SW 1271 (cell line): ENCODE measurements at places on chromosomes 3 and 15.

DNA sequence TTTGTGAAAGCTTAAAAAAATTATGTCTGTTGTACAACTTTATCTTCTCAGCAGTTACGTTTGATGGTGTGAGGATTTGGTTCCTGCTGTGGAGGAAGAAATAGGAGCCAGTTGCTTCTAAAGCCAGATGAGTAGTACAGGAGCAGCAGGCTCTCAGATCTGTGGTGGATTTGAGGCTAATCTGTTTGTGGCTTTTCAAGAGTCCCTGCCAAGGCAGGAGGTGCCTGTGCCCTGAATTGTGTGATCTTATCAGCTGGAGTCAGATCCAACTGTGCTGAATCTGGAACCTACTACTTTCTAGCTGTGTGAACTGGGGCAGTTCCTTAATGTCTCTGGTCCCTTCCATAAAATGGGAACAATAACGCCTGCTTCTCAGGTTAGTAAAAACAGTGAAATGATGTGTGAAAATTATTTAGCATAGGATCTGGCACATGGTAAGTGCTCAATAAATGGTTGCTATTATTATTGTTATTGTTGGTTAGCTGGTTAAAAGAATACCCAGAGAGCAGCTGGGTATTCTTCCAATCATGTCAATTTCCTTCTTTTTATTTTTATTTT is 7.7 kb downstream of the CLDN11 start:
- no peak for DNase-seq

DNA sequence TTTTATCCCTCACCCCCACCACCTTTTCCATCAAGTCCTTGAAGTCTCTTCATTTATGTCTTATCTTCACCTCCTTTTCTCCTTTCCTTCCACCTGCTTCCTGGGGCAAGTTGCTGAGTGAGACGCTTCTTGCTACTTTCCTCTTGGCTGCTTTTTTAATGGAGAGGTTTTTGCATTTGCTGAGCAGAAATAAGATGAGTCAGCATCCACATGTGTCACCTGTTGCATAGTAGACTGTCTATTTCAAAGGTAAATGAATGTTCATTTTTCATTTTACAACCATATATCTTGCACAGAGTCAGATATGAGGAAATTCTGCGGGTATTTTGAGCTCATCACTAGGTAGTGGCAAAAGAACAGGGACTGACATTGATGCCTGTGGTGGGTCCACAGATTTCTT is 18.6 kb downstream of the C3orf52 start:
- no peak for DNase-seq

GRCh38 chr15:65259367-65259797 is 27.3 kb downstream of the PARP16 start:
- DNase-seq = no peak

DNA sequence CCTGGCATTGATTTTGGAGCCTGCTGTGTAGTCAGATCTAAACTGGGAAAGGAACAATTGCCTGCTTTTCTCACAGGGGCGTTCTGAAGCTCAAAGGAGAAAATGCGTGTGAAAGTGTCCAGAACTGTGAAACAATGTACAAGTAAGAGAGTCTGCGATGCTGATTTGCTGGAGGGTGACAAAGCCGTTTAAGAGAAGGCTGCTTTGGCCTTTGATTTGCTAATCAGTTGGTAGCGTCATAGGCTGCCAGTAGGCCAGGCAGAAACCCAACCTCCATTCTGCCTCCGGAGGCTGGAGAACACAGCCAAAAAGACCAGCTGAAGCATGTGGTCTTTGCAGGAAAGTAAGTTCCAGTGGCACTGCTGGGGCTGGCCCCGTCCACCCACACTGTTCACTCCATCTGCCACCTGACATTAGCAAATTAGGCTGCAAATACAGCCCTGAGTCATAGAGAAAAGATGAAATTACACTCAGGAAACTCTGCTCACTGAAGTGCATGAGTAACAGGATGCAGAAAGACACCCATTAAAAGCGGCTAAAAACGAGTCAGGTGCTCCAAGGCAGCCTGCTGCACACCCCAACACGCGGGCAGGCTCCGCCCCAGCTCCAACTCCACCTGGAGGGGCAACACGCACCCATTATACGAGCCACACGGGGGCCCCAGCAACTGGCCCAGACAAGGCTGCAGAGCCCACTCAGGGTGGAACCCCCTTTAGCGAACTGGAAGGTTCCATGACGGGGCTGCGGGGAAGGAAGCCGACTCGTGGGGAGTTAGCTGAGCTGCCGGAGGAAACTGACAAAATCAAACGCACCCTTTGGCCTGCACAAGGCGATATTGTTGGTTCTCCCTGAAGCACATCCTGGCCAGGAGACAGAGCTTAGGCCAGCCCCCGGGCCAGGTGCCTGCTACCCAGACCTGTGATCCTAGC is 31.6 kb downstream of the ZDHHC19 start:
- DNase-seq = no peak

DNA sequence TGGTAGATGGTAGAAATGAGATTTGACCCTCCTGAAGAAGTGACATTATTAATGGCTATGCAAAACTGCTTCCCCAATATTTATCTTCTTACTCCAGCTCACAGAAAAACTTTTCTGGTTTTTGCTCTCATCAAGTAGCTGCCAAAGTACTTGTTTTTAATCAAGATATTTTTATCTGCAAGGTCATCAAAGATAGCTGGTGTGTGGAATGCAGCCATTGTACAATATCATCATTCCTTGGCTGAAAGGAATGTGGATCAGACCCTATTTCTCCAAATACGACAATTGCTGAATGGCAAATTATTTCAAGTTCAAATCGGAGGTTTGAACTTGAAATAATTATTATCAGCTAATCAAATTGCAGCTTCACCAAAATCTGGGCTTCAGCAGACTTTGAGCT is 126.9 kb upstream of the SLC7A14 start:
- no peak for DNase-seq

DNA sequence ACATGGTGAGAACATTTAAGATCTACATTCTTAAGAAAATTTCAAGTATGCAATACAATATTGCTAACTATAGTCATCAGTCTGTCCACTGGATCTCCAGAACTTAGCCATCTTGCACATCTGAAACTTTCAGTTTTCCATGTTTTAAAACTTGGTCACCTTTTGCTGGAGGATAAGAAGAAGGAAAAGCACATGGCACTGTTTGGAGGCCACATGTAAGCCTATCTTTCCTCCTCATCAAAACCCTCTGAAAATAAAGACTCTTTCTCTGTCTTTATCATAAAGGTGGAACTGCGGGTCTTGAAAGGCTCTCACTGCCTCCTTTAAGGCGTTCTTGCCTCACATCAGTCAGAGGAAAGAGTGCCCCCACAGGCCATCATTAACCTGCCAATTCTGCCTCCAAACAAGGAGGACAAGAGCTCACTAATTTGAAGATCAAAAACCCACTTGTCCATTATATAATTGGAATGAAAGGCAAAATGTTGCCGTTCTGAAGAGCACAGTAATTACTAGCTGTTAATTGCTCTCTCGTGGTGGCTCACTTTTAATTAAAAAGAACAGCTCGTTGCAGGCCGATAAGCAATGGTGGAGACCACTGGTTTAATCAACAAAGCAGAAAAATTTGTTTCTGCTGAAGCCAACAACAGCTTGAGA is 157.8 kb downstream of the MECOM start:
- no peak for DNase-seq

GRCh38 chr15:59557581-59557980 is 54.0 kb upstream of the GCNT3 start:
- DNase-seq = no peak

DNA sequence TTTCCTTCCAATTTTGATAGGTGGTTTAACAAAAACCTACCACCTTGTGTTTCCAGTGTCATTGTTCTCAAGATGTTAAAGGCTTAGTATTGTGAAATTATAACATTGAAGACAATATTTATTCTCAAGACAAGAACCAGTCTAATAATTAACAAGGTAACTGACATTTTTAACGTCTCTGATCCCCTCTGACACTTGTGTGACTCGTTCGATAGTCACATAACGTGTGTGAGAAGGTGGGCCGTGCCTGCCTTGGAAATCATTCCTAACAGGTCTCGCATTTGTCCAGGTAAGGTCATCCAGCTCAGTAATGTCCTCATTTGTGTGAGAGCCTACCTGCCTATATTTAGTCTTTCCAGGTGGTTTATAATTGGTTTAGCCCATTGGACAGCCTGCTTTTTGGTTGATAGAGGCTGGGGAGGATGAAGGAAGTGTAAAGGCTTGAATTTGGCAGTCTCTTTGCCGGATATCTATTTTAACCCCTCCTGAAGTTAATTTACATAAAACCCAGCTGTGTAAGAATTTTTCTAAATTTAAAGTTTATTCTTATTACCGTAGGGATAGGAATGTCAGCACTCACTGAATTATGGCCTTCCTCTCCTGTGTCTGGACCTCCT is 94.4 kb downstream of the AKAP13 start:
- no peak for DNase-seq

- DNase-seq = no peak
Observed at GRCh38 chr3:73609655-73610054, 15.1 kb downstream of the PDZRN3 start.

DNA sequence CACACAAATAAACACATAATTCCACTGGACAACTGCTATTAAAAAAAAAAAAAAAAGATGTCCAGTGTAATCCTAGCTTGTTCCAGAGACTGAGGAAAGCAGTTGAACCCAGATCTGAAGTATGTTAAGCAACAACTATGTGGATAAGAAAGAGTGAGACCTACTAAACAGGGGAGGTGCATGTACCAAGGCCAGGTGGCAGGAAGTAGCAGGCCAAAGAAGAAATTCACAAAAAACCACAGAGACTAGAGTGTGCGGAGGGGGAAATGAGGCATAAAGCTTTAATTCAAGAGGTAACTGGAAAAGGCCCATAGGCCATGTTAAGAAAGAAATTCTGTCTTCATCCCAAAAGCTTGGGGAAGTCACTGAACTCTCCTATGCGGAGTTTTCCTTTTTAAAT is 490.0 kb downstream of the NAALADL2 start:
- DNase-seq = no peak

DNA sequence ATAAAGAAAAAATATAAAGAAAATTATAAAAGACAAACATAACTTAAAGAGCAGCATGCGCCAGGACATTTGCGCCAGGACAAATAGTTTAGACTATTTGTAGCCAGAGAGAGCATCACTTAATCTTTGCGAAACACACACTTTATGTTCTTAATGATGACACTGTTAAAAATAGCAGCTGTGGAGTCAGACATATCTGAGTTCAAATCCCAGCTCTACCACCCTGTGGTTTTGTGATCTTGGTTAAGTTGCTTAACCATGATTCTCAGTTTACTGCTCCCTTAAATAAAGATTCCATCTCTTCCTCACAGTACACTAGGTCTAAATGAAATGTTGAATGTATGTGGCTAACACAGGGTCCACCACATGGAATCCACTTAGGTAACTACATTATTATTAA is 31.4 kb downstream of the KCNMB2 start:
- DNase-seq = no peak

- no peak for DNase-seq
Observed at GRCh38 chr15:100307241-100308212, 34.2 kb downstream of the ADAMTS17 start.

GRCh38 chr3:155318740-155319139 is 25.3 kb upstream of the STRIT1 start:
- no peak for DNase-seq

DNA sequence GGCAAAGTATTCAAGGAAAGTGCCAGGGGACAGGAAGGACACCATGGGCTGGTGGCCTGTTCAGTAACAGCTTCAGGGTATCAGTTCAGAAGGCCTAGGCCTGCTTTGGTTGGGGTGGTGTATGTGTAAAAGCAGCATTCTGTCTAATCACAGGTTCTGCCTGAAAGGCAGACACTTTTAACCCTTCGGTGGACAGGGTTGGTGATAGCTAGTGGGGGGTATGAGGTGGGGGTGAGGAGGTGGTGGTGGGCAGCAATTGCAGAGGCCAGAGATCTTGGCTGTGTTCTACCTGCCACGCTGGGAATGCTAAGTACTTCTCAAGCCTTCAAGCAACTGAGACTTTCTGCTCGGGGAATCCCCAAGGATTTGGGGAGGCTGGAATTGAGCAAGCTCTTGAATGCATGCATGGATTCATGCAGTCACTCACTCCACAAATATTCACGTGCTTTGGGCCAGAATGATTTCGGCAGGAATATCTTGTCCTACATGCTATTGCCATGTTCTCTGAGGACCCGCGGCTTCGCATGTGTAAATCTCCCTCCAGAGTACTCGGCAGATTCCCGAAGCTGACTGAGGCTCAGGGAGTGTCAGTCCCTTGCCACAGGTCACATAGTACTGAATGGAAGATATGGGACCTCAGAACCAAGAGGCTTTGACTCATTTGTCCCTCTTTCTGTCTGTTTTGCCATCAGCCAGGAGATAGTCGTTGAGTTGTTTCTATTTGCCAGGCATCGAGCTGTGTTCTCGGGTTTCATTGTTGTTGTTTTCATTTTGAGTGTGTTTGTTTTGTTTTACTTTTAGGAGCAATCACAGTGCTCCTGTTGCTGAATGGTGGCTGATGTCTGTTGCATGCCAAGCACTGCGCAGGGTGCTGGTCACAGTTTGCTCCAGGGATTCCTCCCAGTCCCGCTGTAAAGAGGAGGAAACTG is 65.5 kb downstream of the SMAD3 start:
- no peak for DNase-seq

DNA sequence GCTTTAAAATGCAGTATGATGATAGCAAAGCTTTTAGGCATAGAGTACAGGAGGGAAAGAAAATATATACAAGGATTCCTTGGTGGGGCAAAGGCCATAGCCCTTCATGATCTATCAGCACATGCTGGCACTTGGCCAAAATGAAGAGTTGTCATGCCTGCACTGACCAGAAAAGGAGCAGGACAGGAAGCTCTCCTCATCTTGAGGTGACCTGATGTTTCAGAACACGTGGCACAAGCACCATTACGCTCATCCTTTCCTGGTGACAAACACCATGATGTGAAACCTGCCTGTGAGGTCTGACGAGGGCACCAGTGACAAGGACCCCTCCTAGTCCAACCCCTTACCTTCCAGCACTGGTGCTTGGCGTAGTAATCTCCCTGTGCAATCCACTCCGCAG is 77.9 kb upstream of the DCLK3 start:
- no peak for DNase-seq

DNA sequence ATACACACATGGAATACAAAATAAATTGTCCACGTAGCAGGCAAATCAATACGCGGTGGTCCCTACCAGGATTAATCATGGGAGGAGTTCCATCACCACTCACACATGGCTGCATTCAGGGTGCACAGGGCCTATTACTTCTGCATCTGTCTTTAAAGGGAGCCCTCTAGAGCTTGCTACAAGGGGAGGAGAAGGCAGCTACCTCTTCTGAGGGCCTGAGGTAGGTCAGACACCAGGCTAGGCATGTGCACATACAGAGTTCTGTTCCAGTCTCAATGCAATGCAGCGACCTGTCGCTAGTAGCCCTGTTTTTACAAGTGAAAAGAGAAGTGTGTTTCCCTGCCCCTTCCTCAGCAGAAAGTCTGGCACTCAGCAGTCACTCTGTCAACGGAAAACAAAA is 102.7 kb downstream of the ROBO2 start:
- DNase-seq = no peak

- DNase-seq = no peak
Observed at GRCh38 chr3:124316034-124316287, 324.0 kb upstream of the ROPN1 start.

- DNase-seq = no peak
Observed at GRCh38 chr15:40279437-40280141, 3.3 kb downstream of the ANKRD63 start.
